ENCODE measurements at places on chromosomes 3 and 15.

- no peak for DNase-seq
These were observed 71.2 kb downstream of the TIGIT start for GRCh38 chr3:114364806-114365654.

- no peak for DNase-seq
These were observed 218.2 kb downstream of the DPH6 start for GRCh38 chr15:35327789-35328188.

GRCh38 chr3:125143982-125144652, 68.4 kb downstream of the SLC12A8 start:
- no peak for DNase-seq

GRCh38 chr3:36405190-36405589, 24.9 kb downstream of the STAC start:
- DNase-seq = no peak

GRCh38 chr15:49855917-49856637, 235.2 kb downstream of the DTWD1 start:
- DNase-seq = no peak

DNA sequence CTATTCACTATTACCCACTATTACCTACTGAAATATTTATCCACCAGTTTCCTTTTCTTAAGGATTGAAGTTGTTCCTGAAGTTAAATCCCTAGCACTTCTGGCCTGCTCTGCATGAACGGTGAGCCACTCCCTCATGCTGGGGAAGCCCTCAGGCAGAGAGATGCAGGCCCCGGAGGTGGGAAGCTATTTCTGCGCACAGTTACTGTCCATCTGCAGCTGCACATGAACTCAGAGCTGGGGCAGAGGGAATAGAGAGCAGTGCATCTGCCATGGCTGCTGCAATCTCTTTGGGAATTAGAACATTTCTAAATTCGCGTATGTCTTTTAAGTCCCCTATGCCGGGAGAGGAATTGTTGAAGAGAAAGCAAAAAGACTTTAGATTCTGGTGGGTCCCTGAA, 6.3 kb upstream of the GALNT15 start:
- DNase-seq = no peak

DNA sequence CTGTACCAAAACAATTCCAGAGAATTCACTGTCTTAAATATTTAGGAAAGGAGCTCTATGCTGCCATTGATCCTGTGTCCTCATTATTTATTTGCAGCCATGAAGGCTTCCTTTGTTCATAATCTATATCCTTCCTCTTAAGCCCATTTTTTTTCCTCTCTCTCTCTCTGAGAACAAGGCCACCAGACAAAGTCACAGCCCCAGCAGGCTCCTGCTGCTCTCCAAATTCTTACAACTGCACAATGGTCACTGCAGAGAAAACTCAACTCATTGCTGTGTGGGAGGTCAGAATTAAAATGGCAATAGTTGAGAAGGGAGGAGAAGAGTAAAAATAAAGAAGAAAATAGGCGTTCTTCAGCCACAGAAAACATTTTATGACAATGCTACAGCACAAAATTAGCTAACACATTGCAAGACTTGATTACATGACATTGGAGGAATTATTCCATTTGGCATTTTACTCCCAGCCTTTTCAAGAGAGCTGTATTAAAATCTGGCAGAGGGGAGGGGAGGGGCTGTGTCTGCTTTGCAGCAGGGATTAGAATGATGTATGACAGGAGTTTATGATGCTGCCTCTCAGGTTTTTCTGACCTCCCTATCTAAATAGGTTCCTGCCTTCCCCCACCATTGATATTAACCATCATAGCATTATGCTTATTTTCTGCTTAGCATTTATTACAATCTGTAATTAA, 399.7 kb upstream of the THBS1 start:
- no peak for DNase-seq

GRCh38 chr3:111856501-111856900, 2.6 kb upstream of the PHLDB2 start:
- DNase-seq = no peak

GRCh38 chr3:71728632-71729342, 3.6 kb upstream of the EIF4E3 start:
- peak; percentile 23 for DNase-seq

Data from hematopoietic multipotent progenitor cell treated with erythropoietin and hydrocortisone succinate and interleukin-3 and kit ligand, for 8 days (in vitro differentiated cells).